Heart left ventricle (tissue), 16 donors: ENCODE measurements at places on chromosomes 11 and 22. TPM values are rescaled to one million over a fixed set of nuclear protein-coding genes. Genes with fewer than 3 reads are reported as not detected.

The GAL3ST3 gene
- 3.8 TPM for total RNA-seq

- no peak for DNase-seq
Observed at GRCh38 chr11:4039011-4039410, 55.6 kb upstream of the RRM1 start.

- DNase-seq = peak; percentile 51
Observed at GRCh38 chr11:62680825-62681240, 2.0 kb upstream of the UBXN1 start.

- no peak for DNase-seq
Observed at GRCh38 chr11:75796091-75796435, 18.9 kb upstream of the UVRAG start.

DNA sequence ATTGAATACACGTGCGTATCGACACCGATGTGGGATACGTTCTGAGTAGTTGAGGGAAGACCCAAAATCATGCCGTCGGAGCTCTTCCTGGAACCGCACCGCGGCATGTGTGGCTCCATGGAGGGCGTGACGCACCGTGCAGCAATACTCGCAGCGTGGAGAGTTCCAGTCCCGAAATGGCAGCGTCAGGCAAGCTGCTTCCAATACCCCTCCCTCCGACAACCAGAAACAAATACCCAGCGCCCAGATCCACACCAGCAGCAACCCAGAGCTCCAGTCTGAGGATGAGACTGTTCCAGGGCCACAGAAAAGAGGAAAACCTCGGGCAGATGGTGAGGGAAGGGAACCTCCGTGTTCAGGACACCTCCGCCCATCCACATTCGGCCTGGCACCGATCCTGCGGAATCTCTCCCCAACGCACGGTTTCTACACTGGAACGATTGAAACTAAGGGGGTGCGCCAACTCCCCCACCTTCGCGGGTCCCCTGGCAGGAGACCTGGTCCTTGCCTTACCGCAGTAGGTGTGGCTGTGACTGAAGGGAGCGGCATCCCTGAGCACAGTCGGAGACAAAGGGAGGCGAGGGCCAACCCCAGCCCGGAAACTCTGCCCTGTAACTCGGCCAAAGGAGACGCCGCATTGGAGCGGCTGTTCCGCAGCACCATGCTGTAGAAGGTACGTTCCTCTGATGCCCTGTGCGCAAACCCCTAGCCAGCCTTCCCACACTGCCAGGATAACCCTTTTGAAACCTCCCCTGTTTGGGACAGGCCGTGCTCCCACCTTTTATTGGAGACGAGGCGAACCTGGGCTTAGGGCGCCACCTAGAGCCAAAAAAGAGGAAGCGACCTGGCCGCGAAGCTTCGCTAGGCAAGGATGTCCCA is 28.2 kb downstream of the DBX1 start:
- peak; percentile 68 for DNase-seq

DNA sequence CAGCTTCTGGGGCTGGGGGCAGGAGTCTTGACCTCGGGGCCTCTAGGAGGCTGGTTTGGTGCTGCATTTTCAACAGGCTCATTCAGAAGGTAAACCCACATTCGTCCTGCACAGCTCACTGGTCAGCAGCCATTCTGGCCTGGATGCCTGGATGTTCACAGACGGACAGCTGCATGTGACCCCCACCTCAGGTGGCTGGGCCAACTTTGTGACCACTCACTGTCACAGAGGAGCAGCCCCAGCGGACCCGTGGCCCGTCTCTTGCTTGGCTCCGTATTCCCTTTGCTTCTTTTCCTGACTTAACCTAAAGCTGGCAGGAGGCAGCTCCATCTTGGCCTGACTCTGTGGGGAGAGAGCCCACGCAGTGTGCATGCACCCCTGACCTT is 8.2 kb downstream of the DGCR8 start:
- DNase-seq = no peak

DNA sequence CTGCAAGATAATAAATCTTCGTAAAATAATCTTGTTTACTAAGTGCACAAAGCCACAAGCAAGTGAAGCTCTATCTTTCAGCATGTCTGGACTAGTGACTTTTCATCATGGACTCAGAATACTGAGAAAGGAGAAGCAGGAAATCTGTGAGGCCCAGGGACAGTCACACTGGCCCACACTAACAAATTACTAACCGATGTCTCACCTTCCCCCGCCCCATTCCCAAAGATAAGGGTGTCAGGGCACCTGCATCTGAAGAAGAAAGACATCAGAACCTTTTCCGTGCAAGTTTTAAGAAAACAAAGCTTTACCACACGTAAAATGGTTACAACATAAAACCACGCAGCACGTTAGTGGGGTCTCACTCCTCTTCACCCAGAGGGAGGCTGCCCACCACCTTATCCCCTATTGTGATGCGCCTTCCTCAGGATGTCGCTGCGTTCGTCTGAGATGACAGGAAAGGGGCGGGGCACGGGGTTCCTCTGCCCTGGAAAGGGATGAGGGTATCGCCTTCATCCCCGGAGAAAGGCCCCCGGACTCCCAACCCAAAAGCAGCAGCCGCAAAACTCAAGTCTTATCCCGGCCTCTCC is 616 bp downstream of the BTBD10 start:
- peak; percentile 62 for DNase-seq

GRCh38 chr11:119531623-119532022 is 108.7 kb upstream of the THY1 start:
- DNase-seq = no peak

- DNase-seq = no peak
Observed at GRCh38 chr11:134529212-134530096, 117.4 kb upstream of the B3GAT1 start.

GRCh38 chr11:61842528-61842820 is 14.4 kb downstream of the FADS2 start:
- DNase-seq = no peak
